ENCODE measurements at places on chromosomes 7 and 10.

DNA sequence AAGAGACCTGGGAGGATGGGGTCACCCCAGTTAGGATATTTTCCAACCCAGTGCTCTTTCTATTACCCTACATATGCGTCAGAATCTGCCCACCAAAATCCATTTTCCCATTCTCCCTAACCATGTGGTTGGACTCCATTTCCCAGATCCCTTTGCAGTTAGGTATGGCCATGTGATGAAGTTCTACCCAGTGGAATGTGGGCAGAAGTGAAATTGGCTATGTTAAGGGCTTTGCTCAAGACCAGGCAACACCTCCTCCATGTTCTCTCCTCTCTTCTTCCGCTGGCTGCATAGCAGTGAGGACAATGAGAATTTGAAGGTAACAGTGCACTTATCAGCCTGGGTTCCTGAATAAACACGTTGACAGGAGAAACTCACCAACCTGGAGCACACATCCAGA is 111.3 kb downstream of the CABCOCO1 start:
- DNase-seq = no peak

GRCh38 chr7:27723085-27723484 is 16.9 kb upstream of the TAX1BP1 start:
- no peak for DNase-seq

DNA sequence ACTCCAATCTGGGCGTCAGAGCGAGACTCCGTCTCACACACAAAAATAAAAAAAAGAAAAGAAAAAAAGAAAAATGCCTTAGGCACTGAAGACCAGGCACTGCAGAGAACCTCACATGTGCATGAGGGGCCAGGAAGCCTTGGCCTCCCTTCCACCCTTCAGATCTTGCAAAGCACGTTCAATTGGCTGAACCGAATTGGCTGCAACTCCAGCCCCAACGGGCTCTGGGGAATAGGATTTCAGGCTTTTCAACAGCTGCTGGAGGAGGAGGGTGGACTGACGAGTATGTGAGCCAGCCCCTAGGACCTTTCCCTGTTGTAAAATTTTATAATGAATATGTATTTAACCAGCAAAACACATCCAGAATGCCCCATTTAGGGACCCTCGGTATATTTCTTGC is 16.7 kb downstream of the TMEM120A start:
- DNase-seq = no peak

DNA sequence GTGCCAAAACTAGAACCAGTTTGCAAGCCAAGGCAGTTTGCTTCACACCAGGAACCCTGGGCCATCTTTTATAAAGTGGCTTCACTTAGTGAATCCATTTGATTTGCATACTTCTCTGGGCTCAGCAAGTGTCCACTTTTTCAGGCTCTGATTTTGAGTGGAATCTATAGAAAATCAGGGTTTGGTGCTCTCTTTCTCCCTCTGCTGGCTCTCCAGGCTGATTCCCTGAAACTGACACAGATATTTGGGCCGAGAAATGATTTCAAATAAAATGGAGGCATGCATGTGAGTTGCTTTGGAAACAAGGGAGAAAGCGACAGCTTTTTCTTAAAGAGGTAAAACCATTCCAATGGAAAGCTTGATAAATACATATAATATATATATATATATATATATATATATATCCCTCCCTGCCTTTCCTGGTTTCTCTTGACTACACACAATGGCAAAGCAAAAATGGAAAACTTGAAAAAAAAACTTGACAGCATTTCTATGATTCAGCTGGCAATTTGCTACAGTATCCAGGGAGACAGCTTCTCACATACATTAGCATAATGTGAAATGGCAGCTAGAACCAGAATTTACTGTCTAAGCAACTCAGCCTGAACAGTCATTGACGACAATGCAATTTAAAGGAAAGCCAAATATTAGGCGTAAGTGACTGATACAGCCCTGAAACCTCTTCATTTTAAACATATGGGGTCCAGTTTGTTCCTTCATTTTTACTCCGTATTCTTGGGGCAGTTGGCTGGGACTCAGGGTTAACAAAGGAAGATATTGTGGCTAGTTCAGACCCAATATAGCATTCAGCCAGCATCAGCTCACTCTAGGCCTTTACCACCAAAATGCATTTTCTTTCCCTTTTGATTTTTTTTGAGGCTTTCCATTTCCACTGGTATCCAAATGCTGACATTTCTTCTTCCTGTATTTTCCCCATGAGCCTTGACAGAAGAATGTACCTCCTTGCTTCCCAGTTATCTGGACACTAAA is 188.5 kb downstream of the TMEM178B start:
- DNase-seq = no peak

DNA sequence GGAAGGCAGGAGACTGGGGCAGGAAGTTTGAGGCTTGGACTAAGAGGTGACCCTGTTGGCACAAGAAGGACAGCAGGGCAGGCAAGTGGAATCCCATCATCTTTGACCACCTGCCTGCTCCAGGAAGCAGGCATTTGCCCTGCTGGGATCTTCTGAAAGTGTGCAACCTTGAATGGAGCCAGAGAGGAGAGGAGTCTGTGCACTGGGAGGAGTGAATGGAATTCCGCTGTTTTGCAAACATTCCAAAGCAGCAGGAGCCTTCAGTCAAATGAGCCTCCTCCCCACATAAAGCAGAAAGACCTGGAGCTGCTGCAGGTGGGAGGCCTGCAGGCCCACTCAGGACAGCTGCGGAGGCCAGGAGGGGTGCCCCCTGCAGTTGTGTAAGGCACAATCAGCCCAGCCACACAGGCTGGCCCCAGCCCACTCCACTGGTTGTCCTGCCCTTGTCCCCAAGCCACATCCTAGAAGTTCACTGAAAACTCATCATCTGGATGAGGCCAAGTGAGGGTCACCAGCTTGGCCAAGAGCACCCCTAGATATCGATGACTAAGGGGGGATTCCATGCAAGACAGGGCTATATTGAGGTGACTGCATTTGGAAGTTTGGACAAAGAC is 249.5 kb downstream of the RPS24 start:
- DNase-seq = no peak

DNA sequence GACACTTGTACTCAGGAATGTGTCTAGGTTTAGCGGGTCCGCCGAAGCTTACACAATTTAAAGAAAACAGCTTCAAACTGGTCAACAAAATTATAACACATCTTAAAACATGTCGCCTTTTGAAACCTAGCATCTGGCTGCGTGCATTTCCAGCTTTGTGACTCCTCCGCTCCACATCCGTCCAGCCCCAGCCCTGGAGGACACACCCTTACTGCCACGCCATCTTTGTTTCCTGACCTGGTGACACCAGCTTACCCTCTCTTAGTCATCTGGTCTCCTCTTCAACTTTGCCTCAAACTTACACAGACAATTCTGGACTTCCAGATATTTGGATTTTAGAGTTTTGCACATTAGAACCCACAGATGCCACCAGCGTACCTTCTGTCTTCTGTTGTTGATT is 198.7 kb upstream of the VSTM2A start:
- DNase-seq = no peak

GRCh38 chr10:117543225-117544003 is 868 bp downstream of the EMX2 start:
- no peak for DNase-seq

- no peak for DNase-seq
Measured at GRCh38 chr7:76340617-76341131, 18.1 kb downstream of the YWHAG start.

GRCh38 chr7:108286290-108286904 is 156.2 kb upstream of the LAMB4 start:
- DNase-seq = no peak

- DNase-seq = no peak
Measured at GRCh38 chr10:25699631-25700030, 234.4 kb upstream of the MYO3A start.

DNA sequence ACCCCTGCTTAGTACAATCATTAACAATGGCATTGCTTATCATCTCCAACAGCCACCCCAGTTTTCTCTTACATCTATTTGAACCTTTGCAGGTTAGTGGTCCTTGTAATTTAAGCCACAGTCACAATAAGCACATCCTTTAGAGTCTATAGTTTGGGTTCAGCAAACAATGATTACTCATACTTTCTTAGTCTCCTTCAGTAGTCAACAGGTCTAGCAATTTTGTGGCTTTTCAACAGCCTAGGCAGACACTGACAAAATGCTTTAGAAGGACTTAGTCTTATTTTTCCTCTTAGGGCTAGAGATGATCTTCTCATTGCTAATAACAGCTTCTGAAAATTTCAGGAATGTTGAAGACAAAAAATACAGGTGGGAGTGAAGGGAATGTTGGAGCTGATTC is 32.3 kb upstream of the FAM204A start:
- DNase-seq = no peak

DNA sequence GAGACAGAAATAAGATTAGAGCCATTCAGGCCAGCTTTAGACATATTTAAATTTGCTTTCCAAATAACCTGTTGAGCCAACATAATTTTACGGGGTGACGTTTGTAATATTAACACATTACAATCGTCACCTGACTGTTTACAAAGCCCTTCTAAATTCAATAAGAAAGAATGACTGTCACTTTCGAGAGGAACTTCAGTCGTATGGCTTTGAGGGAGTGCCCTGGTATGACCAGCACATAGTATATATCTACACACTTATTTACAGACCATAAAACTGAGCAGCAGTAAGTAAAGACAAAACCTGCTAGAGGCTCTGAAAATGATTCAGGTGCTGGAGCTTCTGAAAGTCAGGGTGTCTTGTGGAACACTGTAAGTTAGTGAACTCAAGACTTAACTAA is 62.4 kb downstream of the BLNK start:
- DNase-seq = no peak

DNA sequence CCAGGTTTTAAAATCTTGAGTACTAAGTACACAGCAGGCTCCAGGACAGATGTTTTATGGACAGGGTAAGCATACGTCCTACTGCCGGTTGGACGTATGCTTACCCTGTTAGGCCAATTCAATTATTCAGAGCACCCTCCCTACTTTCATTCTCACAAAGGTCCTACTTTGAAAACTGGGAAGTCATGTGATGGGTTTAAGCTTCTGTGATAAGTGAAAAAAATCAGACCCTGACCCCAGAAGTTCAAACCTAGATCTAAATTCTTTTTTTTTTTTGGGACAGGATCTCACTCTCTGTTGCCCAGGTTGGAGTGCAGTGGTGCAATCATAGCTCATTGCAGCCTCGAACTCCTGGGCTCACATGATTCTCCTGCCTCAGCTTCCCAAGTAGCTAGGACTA is 55.2 kb downstream of the HIPK2 start:
- no peak for DNase-seq

DNA sequence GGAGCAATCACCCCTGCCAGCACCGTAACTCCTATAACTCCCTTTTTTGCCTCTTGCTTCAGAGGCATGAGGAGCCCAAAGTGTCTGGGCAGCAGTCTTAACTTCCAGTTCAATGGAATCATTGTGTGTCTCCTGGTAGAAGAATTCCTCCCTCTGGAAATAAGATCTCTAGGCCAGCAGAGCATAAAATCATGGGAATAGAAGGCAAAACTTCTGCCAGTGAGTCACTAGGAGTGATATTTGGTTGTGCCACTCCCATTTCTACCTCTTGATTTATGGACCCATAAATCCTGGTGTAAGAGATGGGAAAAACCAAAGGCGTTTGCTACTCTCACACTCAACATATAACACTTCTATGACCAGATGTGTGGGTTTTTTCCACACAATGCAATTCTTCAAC is 104.9 kb upstream of the FAM180A start:
- DNase-seq = no peak

DNA sequence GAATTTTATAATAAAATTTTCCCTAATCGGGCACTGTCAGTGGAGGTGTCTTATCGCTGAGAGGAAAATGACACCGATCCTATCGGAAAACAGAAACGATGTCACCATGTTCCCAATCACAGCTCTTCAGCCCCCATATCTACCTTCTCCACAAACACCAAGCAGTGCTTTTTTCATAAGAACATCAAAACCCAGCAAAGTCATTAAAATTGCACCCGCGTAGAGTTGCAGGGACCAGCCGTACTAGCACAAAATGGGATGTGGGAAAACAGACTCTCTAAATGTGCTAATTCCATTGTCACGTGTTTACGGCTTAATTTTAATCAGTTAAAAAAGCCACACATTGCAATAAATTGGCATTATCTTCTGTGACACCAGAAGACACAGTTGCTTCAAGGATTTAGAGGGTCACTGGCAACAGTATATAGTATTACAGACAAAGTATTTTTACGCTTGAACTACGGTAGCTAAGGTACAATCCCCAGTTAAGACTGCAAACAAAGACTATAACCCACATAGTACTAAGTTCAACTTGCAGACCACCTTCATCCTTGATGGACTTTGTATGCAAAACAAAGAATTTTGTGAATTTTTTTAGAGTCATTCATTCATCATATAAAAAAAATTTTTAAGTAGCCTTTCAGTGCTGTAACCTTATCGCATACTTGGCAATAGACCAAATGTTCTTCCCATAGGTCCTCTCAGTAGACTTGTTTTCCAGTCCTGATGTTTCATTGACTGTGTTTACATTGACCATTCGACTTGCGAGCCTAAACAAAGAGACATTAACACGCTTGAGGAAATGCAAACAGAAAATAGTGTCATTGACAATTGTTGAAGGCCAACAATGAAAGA is 116.0 kb downstream of the VTI1A start:
- DNase-seq = no peak

- no peak for DNase-seq
Measured at GRCh38 chr7:1091644-1092027, 3.7 kb downstream of the GPER1 start.

DNA sequence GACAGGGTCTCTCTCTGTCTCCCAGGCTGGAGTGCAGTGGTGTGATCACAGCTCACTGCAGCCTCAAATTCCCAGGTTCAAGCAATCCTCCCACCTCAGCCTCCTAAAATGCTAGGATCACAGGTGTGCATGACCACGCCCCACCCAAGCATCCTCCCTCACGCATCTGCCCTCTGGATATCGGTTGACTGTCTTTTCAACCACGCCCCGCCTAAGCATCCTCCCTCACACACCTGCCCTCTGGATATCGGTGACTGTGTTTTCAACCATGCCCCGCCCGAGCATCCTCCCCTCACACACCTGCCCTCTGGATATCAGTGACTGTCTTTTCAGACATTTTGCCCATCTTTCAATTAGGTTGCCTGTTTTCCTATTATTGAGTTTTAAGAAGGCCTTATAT is 140.5 kb downstream of the MAD1L1 start:
- no peak for DNase-seq

DNA sequence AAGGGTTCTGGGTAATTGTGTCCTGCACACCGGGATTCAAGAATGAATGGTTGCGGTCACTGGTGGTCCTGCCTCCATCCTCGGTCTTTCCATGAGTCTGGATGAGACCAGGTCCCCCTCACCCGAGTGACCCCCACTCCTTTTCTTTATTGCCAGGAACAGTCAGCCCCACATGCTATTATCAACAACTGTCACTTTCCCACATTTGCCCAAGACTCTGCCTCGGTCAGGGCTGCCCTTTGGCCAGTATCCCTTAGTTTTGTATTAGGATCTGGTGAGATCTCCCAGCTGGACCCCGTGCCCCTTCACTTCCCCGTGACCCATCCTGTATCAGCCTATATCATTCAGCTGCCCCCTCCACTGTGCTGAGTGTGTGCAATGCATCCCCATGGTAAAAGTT is 288.3 kb downstream of the ADARB2 start:
- DNase-seq = no peak

- DNase-seq = no peak
Measured at GRCh38 chr7:101595766-101596537, 33.1 kb downstream of the MYL10 start.

- no peak for DNase-seq
Measured at GRCh38 chr7:50591480-50592438, 26.6 kb upstream of the DDC start.

- DNase-seq = peak; percentile 51
Measured at GRCh38 chr10:97759158-97759887, 12.5 kb downstream of the SFRP5 start.
